ENCODE measurements at places on chromosomes 1 and 21. TPM values are rescaled to one million over a fixed set of nuclear protein-coding genes. Genes with fewer than 3 reads are reported as not detected.

ERICH3 gene
- total RNA-seq, result not detected

DENND2C gene
- 2.8 TPM for total RNA-seq

KLHL20 gene
- 18.4 TPM for total RNA-seq

DIO1 gene
- total RNA-seq, result not detected

HMCN1 gene
- 6.0 TPM for total RNA-seq

IFI44L gene
- 9.6 TPM for total RNA-seq

NAV1 gene
- total RNA-seq, result 73.9 TPM

ARTN gene
- total RNA-seq, result not detected

LCE1E gene
- total RNA-seq, result not detected

GRCh38 chr1:82879701-82880305, 1079.1 kb downstream of the ADGRL2 start:
- DNase-seq, result no peak

- DNase-seq, result no peak
Observed at GRCh38 chr21:44378646-44379514, 25.5 kb downstream of the TRPM2 start.

- DNase-seq, result no peak
Observed at GRCh38 chr1:6918186-6918924, 133.1 kb downstream of the CAMTA1 start.

DNA sequence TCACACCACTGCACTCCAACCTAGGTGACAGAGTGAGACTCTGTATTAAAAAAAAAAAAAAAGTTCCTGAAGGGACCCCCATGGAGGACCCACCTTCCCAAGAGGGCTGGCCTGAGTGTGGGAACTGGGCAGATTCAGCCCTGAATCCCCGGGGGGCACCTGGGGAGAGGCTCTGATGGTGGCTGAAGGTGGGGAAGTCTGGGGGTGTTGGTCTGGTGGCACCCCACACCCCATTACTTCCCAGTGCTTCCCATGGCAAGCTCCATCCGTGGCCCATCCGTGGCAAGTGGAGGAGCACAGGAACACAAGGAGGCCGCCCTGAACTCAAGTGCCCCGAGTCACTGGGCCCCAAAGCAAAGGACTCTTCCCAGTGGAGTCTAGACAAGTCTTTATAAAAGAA, 778 bp upstream of the TNFRSF25 start:
- no peak for DNase-seq

- DNase-seq, result no peak
Observed at GRCh38 chr1:42937141-42937696, 21.4 kb downstream of the SLC2A1 start.

- DNase-seq, result no peak
Observed at GRCh38 chr1:63601061-63601460, 7.8 kb downstream of the PGM1 start.

DNA sequence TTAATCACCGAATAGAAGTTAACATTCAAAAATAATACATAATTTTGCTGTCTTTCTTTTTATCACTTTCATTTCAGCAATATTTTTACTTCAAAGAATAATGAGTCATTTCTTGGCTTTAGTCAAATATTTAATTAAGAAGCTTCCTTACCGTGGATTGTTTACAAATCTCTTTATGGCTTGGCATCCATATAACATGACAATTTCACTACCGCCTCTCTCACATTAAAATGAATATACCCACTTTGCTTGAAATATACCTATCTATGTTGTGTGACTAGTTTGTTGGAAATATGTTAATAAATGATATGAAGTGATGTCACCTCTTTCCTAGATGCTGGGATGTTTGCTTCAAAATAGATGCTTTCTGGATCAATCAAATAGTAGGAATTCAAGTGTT, 1203.9 kb downstream of the AMY1C start:
- no peak for DNase-seq

DNA sequence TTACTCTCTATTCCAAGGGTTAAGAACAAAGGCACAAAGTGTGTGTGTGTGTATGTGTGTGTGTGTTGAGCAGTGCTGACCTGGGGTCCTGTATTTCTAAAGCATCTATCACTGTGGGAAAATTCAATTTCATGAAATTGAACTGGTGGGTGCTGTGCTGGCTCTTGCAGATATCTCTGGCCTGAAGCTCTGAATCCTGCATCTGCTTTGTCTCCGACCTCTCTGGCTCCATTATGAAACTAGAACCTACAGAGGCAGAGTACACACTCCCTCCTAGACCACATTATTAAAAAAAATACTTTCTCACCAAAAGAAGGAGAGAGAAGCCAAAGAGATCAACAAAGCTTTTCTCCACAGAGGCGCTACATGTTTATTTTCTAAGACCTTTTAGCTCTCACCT, 88.4 kb upstream of the PDE4B start:
- DNase-seq, result no peak

GRCh38 chr1:1613509-1614082, 1.7 kb upstream of the MIB2 start:
- no peak for DNase-seq

DNA sequence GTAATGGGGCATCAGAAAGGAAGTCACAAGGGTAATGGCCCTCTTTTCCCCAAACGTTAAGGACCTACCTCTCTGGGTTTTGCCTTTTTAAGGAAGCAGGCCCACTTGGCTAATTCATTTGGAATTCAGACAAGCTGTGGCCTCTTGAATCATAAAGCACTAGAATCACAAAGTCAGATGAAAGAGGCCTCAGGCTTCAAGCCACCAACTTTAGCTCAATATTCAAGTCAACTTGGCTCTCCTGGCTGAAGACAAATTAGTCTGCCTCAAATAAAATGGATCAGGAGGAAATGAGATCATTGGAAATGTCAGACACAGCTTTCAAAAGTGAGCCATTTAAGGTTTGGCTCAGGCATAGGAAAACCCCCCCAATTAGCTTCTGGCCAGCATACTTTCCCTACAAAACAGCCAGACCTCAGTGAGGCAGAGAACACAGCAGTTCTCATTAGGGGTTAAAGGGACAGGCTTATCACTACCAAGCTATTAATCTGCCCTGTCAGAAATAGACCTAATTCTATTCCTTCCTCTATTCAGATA, 34.3 kb downstream of the SLC35D1 start:
- DNase-seq, result peak; percentile 7

DNA sequence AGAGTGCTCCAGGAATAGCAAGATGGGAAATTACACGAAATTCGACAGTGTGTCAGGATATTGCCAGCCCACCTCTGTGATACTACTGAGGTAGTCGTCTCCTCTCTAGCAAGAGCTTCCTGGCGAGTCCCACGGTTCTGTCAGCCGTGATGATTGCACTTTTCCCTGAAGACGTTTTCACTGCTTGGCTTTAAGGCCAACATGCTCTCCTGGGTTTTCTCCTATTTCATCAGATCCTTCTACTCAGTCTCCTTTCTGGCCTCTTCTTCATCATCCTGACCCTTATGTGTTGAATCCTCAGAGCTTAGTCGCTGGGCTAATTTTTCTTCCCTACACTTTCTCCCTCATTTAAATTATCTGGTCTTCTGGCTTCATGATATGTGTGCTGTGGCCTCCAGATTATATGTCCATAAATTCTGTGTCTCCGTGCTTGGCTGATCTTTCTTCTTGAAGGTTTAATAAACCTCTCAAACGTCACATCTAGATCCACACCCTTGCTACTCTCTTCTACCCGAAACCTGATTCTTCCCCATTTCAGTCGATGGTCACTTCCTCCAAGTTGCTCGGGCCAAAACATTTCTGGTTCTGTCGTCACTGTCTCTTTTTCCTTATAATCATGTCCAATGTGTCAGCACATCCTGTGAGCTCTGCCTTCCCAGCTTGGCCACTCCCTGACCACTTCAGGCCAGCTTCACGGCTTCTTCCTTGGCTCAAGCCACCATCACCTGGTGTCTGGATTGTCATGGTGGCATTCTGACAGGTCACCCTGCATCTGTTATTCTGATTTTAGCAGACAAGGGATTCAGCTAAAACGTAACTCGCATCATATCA, 12.2 kb downstream of the OR2B11 start:
- DNase-seq, result no peak

DNA sequence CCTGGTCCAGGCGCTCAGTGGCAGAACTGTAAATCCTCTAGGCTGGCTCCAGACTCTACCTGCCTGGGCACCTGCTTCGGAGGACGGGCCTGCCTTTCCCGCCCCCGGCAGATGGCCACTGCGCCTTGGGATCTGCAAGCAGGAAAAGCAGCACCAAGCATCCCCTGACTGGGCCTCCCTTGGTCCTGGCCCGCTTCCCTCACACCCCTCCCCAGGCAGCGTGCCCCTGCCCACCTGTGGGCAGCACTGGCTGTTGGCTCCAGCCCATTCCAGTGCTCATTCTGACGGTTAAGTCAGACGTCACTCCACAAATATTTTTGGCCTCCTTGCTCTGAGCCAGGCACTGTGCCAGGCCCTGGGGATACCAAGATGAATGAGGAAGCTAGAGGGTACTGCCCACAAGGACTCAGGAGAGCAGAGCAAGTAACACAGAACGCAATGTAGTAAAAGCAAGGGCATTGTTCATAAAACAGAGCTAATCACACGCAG, 22.0 kb upstream of the BLACAT1 start:
- peak; percentile 57 for DNase-seq

- DNase-seq, result no peak
Observed at GRCh38 chr21:28423521-28424190, 569.0 kb downstream of the LTN1 start.

DNA sequence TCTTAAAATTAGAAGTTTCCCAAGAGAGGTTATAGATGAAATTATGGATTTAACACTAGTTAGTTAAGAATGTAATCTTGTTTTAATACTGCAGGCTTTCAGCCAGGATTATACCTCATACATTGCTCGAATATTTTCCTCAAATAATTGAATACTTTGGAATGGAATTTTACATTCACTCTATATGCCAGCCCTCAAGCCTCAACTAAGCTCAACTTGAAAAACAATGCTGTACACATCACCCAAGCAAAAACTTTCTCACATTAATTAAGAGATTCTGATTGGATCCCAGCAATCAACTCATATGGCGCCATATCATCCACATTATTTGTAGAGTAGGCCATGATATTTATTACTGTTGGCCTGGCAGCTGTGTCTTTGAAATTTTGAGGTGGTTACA, 710.7 kb upstream of the ADAMTS5 start:
- no peak for DNase-seq

- DNase-seq, result peak; percentile 46
Observed at GRCh38 chr1:93715529-93716126, 34.0 kb upstream of the BCAR3 start.
